Neural progenitor cell (in vitro differentiated cells): ENCODE measurements at places on chromosomes 3 and 15.

DNA sequence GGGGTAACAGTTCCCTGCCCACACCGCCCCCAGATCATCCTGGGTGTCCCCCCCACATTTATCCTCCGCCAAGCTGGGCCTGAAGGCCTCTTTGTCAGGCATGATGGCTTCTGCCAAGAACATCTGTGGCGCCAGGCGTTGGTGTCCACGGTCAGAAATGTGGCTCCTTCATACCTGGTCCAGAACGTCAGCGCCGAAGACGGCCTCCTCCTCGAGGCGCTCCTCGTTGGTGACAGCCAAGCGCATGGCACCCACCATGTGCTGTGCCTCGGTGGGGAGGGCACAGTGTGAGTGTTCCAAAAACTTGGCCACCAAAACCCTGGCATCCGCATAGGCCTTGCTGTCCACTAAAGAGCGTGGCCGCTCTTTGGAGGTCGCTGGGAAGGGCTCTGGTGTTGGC is 146.5 kb downstream of the NSMCE3 start:
- no peak overlapping the region for H3K27ac ChIP-seq
- H3K4me1 ChIP-seq = peaks cover 24% of the 10 kb centered on the region

GRCh38 chr15:81301815-81302399 is 22.0 kb downstream of the STARD5 start:
- no peaks in the 10 kb centered on the region for H3K27me3 ChIP-seq
- H3K4me1 ChIP-seq = peaks cover 23% of the 10 kb centered on the region
- DNase-seq = no peak
- no peak overlapping the region for H3K4me3 ChIP-seq
- H3K36me3 ChIP-seq = no peaks in the 10 kb centered on the region

DNA sequence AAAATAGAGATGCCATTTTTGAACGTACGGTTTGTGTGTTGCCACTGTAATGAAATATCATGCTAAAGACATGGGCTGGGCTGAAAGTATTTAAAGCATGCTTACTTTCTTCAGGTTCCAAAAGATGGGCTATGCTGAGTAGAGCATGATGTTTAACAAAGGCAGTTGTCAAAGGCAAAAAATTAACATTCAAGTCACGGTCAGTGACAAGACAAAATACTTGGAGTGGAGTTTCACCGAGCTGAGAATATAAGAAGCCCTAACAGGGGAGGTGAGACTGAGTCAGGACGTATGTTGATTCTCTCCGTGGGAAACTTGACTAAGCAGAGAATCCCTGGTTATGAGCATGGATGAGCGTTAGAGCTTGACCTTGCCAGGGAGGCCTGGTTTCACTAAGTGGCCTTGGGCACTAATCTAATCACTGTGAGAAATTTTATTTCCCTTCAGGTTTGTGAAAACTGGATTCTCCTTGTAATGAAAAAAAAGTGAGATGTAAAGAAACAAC is 218.2 kb upstream of the ADAMTS9 start:
- no peak for DNase-seq
- no peak overlapping the region for H3K4me3 ChIP-seq
- H3K36me3 ChIP-seq = no peaks in the 10 kb centered on the region
- H3K27me3 ChIP-seq = no peaks in the 10 kb centered on the region
- H3K4me1 ChIP-seq = peaks cover 24% of the 10 kb centered on the region

GRCh38 chr15:90376789-90377188 is 11.3 kb upstream of the IQGAP1 start:
- no peaks in the 10 kb centered on the region for H3K36me3 ChIP-seq
- no peaks in the 10 kb centered on the region for H3K4me1 ChIP-seq
- H3K4me3 ChIP-seq = no peak overlapping the region
- DNase-seq = no peak

DNA sequence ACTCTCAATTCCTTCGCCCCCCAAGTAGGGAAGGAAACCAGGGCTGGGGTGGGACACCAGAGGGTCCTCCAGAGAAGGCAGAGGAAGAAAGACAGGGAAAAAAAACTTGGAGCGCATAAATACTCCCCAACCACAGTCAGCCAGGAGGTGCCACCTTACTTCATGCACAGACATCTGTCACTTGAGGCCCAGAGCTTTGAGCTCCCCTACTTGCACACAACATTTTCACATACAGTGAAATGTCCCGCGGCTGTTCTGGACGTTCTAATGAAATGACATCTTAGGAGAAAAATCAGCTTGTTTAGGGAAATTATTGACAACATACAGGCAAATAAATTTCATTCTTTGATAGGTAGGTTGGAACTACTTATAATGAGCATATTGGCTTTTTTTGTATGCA is 113.0 kb downstream of the LIPC start:
- no peak overlapping the region for H3K4me3 ChIP-seq
- H3K4me1 ChIP-seq = no peaks in the 10 kb centered on the region
- H3K27me3 ChIP-seq = no peaks in the 10 kb centered on the region
- no peak for DNase-seq
- no peak overlapping the region for H3K27ac ChIP-seq

DNA sequence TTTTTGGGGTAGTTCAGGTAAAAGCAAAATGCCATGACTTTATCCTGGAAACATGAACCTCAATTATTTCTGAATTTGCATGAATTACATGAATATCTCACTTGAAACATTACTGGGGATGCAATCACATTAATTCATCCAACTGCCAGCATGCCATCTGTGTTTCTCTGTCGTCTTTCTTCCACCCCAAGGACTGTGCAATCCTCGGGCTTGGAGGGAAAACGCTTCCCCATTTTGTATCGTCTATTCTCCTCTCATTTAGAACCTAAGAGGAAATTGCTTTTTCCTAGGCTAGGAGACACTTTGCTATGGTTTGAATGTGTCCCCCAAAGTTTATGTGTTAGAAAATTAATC is 109.4 kb downstream of the SQOR start:
- no peak for DNase-seq
- H3K36me3 ChIP-seq = no peaks in the 10 kb centered on the region
- peaks cover 4% of the 10 kb centered on the region for H3K4me1 ChIP-seq
- H3K4me3 ChIP-seq = no peak overlapping the region
- no peak overlapping the region for H3K27ac ChIP-seq

DNA sequence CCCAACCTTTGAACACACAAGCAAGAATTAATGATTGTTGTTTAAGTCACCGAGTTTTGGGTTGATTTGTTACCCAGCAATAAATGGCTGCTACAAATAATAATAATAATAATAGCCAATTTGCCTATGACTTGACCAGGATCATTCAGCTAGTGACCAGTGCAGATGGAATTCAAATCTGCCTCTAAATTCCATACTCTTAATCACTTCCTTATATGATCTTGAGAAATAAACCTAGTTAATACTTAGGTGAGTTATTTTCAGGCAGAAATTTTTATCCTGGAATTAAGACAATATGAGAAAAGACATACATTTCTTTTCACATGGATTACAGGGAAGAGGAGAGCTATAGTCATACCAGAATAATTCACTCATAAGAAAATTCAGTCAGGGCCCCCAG is 116.0 kb upstream of the GALNT15 start:
- no peak overlapping the region for H3K27ac ChIP-seq
- DNase-seq = no peak
- no peak overlapping the region for H3K4me3 ChIP-seq
- H3K4me1 ChIP-seq = no peaks in the 10 kb centered on the region
- no peaks in the 10 kb centered on the region for H3K36me3 ChIP-seq
- H3K27me3 ChIP-seq = no peaks in the 10 kb centered on the region

GRCh38 chr15:63013052-63013808 is 29.3 kb upstream of the TPM1 start:
- no peak overlapping the region for H3K4me3 ChIP-seq
- DNase-seq = no peak
- H3K36me3 ChIP-seq = no peaks in the 10 kb centered on the region
- no peaks in the 10 kb centered on the region for H3K4me1 ChIP-seq
- no peaks in the 10 kb centered on the region for H3K27me3 ChIP-seq
- H3K27ac ChIP-seq = no peak overlapping the region

DNA sequence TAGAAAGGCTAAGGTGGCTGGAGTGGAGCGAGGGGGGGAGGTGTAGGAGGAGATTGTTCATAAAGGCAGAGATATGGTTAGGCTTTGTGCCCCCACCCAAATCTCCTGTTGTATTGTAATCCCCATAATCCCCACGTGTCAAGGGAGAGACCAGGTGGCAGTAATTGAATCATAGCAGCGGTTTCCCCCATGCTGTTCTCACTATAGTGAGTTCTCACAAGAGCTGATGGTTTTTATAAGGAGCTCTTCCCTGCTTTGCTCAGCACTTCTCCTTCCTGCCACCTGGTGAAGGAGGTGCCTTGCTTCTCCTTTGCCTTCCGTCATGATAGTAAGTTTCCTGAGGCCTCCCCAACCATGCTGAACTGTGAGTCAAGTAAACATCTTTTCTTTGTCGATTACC is 64.7 kb upstream of the CFAP161 start:
- no peaks in the 10 kb centered on the region for H3K4me1 ChIP-seq
- DNase-seq = peak; percentile 17
- H3K36me3 ChIP-seq = no peaks in the 10 kb centered on the region
- no peak overlapping the region for H3K27ac ChIP-seq

GRCh38 chr15:68207176-68207935 is 2.2 kb upstream of the CALML4 start:
- H3K4me1 ChIP-seq = peaks cover 26% of the 10 kb centered on the region
- no peak overlapping the region for H3K4me3 ChIP-seq
- H3K36me3 ChIP-seq = no peaks in the 10 kb centered on the region

DNA sequence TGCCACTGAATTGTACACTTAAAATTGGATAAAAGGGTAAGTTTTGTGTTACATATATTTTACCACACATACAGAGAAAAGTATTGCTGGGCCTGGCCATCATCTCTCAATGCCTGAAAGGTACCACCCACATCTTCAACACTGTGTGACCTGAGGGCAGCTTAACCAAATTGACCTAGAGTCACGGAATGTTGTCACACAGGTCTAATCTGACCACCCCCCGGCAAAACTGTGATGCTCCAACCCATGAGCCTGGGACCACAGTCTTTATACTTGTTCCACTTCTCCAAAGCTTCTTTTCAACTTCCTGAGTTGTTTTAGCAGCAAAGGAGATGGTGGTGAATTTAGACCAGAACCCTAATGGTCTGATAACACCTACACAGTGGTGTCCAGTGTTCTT is 210.3 kb upstream of the TPM1 start:
- no peaks in the 10 kb centered on the region for H3K36me3 ChIP-seq
- peaks cover 14% of the 10 kb centered on the region for H3K4me1 ChIP-seq
- H3K27me3 ChIP-seq = no peaks in the 10 kb centered on the region

DNA sequence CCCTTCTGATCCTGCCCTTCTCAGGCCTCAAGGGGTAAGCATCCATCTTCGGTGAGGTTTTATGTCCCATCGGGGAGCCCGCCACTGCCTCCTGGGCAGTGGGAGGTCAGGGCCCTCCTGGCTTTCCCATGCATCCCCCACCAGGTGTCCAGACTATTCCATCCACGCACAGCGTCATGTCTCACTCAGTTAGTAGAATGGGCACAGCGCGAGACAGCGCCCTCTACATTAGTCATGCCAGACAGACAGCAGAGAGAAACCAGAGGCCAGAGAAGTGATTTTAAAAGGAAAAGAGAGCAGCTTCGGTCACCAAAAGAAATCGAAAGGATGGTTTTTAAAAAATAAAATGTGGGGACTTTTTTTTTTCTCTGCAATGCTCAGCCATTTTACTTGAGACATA is 49.8 kb downstream of the ZDHHC3 start:
- no peaks in the 10 kb centered on the region for H3K36me3 ChIP-seq
- H3K27me3 ChIP-seq = no peaks in the 10 kb centered on the region
- no peak overlapping the region for H3K4me3 ChIP-seq
- H3K27ac ChIP-seq = no peak overlapping the region
- peak; percentile 28 for DNase-seq

DNA sequence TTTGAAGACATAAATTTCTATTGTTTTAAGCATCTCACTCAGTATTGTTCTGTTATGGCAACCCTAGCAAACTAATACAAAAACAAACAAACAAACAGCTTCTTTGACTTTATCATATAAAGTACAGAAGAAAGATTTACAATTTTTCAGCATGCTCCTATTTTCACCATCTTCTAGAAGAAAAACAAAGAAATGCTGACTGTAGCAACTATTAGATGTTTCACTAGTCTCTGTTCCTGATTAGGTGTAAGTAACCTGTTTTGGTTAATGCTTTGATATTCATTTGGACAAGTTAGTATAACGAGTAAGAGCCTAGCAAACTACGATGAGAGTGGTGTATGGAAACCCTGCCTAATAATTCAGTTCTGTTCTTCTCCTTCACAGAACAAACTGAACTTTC is 478.5 kb downstream of the NAALADL2 start:
- no peaks in the 10 kb centered on the region for H3K27me3 ChIP-seq
- no peak overlapping the region for H3K4me3 ChIP-seq
- H3K4me1 ChIP-seq = no peaks in the 10 kb centered on the region

GRCh38 chr15:85401108-85401774 is 20.8 kb downstream of the AKAP13 start:
- H3K36me3 ChIP-seq = no peaks in the 10 kb centered on the region
- peaks cover 43% of the 10 kb centered on the region for H3K4me1 ChIP-seq

- H3K27me3 ChIP-seq = no peaks in the 10 kb centered on the region
- no peaks in the 10 kb centered on the region for H3K4me1 ChIP-seq
- no peak overlapping the region for H3K27ac ChIP-seq
These were observed 9.6 kb downstream of the OSBPL11 start for GRCh38 chr3:125585595-125586223.

GRCh38 chr3:52535411-52536111 is 844 bp upstream of the UQCC5 start:
- no peak overlapping the region for H3K4me3 ChIP-seq
- H3K27me3 ChIP-seq = no peaks in the 10 kb centered on the region
- DNase-seq = no peak
- peaks cover 36% of the 10 kb centered on the region for H3K4me1 ChIP-seq

- no peak overlapping the region for H3K4me3 ChIP-seq
- DNase-seq = no peak
- H3K27me3 ChIP-seq = no peaks in the 10 kb centered on the region
- H3K36me3 ChIP-seq = no peaks in the 10 kb centered on the region
These were observed 8.7 kb downstream of the PXYLP1 start for GRCh38 chr3:141240286-141240685.

DNA sequence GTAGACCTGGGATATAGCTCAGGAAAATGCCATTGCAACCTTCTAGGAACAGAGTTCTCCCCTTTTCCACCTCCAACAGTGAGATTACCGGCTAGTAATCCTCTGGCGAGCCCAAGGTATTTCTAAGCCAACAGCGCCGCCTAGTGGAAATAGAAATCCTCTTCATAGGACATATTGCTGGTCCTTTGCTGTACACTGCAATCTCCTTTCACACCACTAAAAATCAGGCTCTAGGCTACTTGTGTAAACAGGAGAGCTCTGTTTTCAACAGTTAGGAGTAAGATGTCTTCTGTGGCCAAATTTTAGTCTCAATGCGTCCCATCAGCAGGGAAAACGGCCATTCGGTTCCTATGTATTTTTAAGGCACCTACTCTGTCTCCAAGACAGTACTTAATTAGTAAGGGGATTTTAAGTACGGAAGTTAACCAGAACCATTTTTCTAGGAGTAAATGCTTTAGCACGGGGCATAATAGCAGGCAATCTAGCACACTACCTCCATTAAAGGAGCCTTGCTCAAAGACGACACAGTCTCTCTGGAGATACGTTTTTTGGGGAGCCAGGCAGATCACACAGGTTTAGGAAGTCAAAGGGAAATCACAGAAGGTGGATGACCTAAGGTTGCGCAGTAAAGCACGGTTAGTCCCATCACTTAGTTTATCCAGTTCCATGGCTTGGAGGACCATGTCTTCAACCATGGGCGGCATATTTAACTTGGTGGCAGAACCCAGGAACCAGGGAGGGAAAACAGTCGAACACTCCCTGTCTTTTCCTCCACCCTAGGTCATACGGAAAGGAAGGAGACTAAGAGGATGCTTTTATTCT is 43.8 kb downstream of the NCEH1 start:
- DNase-seq = peak; percentile 93
- no peaks in the 10 kb centered on the region for H3K36me3 ChIP-seq
- H3K4me3 ChIP-seq = no peak overlapping the region
- no peaks in the 10 kb centered on the region for H3K4me1 ChIP-seq
- no peak overlapping the region for H3K27ac ChIP-seq
- H3K27me3 ChIP-seq = no peaks in the 10 kb centered on the region
